ENCODE measurements at places on chromosomes 6 and 20.

DNA sequence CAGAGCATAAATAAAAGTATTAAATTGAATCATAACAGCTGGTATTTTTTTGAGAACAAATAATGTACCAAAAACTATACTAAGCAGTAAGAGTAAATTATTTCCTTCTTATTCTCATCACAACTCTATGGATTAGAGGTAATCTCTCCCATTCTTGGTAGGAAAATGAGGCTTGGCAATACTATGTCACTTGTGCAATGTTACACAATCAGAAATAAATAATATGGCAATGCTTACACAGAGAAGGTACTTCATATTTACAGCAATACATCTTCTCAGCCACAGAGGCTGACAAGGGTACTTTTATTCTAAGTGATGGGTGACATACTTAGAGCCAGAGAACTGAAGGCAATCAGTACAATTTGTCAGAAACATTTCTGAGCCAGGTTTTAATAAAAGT lies 3.9 kb downstream of the DST start:
- no peak for DNase-seq

DNA sequence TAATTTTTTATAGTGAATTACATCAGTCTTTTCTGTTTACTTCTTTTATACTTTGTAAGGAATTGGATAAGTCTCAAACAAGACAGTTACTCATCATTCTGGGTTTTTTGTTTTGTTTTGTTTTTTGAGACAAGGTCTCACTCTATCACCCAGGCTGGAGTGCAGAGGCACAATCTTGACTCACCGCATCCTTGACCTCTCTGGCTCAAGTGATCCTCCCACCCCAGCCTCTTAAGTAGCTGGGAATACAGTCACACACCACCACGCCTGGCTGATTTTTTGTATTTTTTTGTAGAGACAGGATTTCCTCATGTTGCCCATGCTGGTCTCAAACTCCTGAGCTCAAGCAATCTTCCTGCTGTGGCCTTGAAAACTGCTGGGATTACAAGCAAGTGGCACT lies 524.3 kb downstream of the EYS start:
- DNase-seq = no peak

DNA sequence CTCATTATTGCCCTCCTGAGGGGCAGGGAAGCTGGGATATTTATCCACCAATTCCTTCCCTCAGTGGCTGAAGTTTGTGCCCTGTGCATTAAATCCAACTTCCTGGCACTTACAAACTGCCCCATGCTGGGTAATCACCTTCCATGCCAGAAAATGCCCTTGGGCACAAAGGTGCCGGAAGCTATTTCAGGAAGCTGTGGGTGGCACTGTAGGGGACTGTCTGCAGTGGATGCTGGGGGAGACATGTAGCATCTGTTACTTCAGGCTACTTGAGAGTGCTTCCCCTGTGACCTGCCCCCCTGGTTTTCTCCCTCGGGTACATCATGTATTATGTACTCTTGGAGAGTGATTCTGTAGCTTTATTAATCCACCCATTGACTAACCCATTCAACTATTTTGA lies 24.7 kb upstream of the RALGAPA2 start:
- DNase-seq = no peak

DNA sequence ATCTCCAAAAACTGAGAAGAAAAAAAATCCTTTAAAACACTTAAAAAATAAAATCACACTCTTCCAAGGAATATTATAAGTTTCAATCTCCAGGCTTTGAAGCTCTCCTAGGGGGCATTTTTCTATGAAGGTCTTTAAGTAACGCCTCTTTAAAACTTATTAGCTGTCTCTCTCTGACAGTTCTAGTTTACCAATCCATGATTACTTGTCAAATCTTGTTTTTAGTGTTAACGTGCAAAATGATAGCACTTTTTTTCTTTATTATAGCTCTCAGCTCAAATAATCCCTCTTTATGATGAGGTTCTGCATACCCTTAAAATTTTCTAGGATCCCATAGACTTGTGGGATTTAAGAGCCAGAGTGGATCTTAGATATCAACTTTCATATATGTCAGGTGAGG lies 369.0 kb downstream of the DOK5 start:
- DNase-seq = no peak

GRCh38 chr6:31659649-31660380 lies 763 bp downstream of the C6orf47 start:
- DNase-seq = no peak

GRCh38 chr20:34987288-34988190 lies 31.9 kb downstream of the MYH7B start:
- no peak for DNase-seq

- DNase-seq = no peak
These were observed 37.6 kb downstream of the NCR2 start for GRCh38 chr6:41372832-41373626.

- no peak for DNase-seq
These were observed 95.8 kb downstream of the DACT2 start for GRCh38 chr6:168223755-168224154.

GRCh38 chr6:3738381-3739131 lies 13.0 kb downstream of the PXDC1 start:
- DNase-seq = no peak

- no peak for DNase-seq
These were observed 170.9 kb upstream of the STXBP5 start for GRCh38 chr6:147033267-147033666.

GRCh38 chr20:64238851-64239387 lies 16.6 kb upstream of the PCMTD2 start:
- no peak for DNase-seq

GRCh38 chr6:40907198-40907701 lies 131.8 kb downstream of the UNC5CL start:
- peak; percentile 93 for DNase-seq

- DNase-seq = no peak
These were observed 21.6 kb downstream of the FKBP1A start for GRCh38 chr20:1371202-1371782.

GRCh38 chr6:31114970-31115849 lies 610 bp downstream of the PSORS1C1 start:
- DNase-seq = no peak

- no peak for DNase-seq
These were observed 125.0 kb upstream of the RPS6KA2 start for GRCh38 chr6:166752097-166752496.

- no peak for DNase-seq
These were observed 17.0 kb downstream of the CCDC167 start for GRCh38 chr6:37482606-37483251.

GRCh38 chr20:3998998-3999397 lies 16.4 kb downstream of the RNF24 start:
- DNase-seq = no peak

DNA sequence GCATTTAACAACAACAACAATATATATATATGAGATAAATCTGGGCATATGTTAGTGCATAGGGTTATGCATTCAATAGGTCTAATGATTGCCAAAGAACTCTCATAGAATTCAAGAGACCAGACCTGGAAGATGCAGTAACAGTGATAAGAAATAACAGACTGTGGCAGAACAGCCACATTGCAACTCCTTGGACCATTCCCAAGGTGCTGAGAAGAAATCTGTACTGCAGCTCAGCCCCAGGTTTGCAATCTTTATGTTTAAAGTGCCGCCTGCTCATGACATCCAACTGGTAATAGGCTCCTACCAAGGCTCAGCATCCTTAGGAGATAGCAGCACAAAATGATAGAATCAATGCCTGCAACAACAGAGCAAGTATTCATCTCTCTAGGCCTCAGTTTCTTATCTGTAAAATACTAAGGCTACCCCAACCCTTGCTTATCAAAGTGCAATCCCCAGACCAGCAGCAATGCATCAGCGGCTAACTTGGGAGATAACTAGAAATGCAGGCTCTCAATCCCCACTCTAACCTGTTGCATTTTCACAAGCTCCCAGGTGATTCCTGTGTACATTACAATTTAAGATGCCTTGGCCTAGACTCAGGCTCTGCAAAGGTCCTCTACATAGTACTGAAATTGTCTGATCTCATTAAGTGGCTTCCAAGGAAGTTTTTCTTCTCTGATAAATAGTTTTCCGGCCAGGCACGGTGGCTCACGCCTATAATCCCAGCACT lies 30.6 kb upstream of the PIM1 start:
- DNase-seq = no peak

DNA sequence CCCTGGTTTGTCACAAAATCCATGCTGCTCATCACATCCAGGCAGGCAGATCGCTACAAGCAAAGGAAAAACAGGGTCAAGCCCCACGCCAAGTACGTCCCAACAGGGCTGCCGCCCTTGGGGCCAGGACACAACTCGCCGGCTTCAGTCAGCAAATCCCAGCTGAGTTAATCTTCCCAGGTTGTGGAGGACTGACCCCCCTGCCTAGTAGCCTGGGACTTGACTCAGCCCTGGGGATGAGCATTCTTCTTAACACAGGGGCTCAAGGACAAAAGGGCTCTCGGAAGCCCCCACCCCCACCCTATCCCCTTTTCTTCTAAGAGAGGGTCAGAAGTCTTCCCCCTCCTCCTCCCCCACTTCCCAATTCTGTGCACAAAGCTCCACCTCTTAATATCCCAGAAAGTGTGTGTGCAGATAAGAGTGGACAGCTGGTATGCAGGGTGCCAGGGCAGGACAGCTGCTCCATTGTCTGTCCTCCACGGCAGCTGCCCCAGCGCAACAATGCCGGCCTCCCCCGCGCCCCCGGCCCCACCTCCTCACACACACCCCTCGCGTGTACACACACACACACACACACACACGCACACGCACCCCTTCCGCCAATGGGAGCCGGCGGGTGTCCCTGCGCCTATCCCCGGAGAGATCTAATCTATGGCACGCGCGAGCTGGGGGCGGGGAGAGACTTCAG lies 4.5 kb downstream of the DLL1 start:
- no peak for DNase-seq

DNA sequence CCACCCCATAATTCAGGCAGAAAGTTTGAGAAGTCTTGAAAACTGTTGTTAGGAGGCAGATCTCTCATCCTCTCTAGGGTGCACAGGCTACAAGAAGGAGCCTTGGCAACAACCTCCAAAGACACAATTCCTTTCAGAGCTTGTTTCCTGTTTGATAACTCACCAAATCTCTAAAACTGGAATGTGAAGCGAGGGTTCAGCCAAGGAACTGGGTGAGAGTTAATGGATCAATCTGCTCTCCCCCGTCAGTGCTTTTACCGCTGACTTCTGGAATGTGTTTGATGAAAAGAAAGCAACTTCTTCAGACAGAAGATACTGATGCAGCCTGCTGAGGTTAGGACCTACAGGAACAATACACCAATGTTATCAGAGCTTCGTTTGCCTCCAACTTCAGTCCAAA lies 171.8 kb upstream of the BMP2 start:
- no peak for DNase-seq

DNA sequence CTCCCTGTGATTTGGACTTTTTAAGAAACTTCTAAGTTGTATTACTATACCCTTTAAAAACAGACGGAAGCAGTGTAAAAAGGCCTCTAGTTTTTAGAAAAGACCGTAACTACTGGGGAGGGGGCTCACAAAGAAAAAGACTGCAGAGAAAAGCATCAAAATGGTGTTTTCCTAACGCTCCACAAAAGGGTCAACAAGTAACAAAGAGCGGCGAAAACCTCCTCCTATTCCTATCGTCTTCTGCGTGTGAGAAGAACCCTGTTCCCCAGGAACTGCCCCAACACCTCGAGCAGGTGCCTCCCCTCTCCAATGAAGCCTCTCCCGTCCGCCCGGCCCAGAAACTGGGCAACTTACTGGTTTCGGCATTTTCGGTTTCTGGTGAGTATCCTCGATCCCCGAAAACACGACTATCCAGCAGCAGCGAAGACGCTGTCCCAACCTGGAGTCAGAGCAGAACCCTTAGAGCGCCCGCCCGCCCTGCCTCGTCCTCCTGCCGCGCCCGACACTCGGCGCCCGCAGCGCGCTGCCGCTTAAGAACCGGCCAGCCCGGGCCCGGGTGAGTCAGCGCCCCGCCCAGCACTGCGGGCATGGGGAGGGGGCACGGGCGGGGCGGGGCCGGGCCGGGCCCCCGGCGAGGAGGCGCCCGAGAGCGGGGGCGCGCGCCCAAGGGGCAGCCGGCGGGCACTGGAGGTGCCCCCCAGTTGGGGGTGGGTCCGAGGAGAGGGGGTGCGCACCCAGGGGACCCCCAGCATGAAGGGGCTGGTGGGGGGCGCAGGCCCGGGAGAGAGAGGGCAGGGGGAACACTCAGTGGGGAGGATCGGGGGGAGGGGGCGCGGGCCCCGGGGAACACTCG lies 1.2 kb downstream of the EZR start:
- DNase-seq = peak; percentile 58

GRCh38 chr6:125154118-125154760 lies 666 bp downstream of the TPD52L1 start:
- no peak for DNase-seq

DNA sequence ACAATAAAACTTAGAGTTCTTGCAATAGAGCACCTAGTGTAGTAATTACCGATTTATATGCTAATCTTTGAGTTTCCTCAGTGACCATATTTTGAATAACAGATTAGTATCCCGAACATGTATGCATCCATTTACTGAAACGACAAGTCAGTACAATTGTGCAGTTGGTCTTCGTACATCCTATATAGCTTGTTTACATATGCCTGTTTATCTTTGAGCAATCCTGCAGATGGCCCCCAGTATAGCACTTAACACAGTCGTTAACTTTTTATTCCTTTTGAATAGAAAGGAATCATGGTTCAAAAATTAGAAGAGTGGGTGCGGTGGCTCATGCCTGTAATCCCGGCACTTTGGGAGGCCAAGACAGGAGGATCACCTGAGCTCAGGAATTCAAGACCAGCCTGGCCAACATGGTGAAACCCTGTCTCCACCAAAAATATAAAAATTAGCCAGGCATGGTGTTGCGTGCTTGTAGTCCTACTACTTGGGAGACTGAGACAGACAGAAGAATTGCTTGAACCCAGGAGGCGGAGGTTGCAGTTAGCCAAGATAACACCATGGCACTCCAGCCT lies 6.6 kb downstream of the SRSF6 start:
- no peak for DNase-seq

DNA sequence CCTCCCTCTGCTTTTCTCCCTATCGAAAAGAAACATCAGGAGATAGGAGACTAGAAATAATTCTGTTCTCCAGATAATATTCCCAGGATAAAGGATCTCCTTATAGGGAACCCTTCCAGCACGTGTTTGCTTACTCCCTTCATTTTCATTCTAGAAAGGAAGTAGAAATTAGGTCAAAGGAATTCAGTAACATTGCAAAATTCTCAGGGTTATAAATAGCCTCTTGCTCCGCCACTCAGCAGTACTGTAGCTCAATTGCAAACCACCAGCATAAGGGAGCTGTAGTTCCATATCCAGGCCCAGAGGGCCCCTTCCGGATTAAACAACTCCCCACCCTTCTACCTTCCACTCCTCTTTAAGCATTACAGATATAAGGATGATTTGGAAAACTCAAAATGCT lies 6.2 kb downstream of the ELMO2 start:
- no peak for DNase-seq

- DNase-seq = no peak
These were observed 246.8 kb upstream of the STXBP5 start for GRCh38 chr6:146957181-146958093.

- no peak for DNase-seq
These were observed 88.6 kb downstream of the OPRM1 start for GRCh38 chr6:154127657-154128056.

GRCh38 chr6:20426177-20427082 lies 24.8 kb downstream of the E2F3 start:
- DNase-seq = no peak

DNA sequence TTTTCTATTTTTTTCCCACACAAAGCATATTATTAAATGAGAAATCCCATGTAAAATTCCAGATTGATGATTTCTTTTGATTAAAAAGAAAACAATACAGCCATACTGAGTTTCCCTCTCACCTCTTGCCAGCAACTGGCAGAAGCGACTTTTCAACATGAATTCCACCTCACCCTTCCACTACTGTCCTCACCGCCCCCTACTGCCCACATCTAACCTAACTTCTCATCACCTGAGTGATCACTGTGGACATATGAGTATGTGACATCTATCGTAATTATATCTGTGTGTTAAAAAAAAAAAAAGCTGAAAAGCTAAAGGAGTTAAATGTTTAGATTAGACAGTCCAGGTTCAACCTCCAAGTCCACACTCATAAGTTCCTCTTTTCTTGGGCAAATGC lies 528.6 kb downstream of the PRKN start:
- no peak for DNase-seq

Measured in NCI-H2029 (cell line).